ENCODE measurements at places on chromosomes 4 and X.
A peak's percentile ranks its signal among the peaks of the same experiment; 100 is the strongest.

DNA sequence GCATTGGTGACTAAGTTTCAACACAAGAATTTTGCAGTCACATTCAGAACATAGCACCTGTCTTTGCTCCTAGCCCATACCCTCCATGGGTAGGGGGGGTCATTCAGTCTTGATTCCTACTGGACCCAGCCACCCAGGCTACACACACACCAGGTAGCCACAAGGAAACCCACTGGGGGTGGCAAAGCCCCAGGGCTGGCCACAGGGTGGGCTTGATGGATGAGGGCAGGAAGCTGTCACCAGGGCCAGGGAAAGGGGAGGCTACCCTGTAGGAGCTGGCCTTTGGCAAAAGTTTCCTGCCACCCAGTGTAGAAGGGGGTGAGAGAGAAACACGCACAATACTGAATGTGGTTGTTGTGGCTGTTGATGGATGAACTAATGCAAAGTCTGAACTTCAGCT is 74.5 kb upstream of the NKX1-1 start:
- no peak for DNase-seq

- no peak for DNase-seq
Measured at GRCh38 chr4:104235967-104236366, 258.7 kb downstream of the CXXC4 start.

- DNase-seq: no peak
Measured at GRCh38 chr4:78779280-78779679, 3.1 kb downstream of the BMP2K start.

GRCh38 chrX:153333266-153333665 is 687 bp upstream of the ZNF275 start:
- DNase-seq: no peak

DNA sequence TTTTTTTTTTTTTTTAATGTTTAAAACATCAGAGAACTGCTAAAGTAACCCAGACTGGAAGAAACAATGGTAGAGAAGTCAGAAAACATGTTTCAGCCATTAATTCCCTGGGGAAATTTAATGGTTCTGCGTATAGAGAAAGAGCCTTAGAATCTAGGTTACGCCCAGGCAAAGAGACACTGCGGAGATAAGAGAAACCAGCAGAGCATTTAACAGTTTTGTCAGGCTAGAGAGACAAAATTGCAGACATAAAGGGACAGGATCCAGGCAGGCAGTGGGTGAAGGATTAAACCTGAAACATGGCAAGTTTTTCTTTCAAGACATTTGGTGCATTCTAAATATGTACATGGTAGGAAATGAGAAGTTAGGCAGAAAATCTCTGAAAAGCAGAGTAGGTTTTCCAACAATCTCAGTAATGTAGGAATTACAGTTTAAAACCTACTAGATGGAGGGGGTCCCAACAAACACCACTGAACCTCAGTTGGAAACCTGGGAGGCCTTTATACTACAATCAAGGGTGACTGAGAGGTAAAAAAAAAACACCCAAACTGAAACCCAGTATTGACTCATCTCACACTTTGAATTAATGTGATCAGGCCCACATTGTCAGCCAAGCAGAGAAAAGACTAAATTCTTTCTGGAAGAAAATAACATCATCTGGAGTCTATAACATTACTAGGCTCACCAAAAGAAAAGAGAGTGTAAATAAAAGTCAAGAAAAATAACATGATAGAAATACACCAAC is 254.2 kb upstream of the NWD2 start:
- DNase-seq: no peak

DNA sequence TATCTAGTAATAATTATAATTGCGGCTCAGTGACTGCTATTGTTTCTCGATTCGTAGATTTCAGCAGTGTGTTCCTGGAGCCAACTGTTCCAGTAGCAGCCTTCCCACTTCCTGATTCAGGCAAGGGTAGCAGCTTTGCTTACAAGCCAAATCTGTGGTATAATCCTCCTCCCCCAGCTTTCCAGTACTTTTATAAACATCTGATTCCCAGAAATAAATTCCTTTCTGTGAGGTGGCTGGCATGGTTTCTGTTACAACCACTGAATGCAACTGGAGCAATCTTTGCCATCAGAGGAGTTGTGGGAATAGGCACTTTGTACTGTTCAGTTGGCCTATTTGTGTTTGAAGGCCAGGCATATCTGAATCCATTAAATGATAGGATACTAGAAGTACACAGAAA is 80.0 kb downstream of the GLRA3 start:
- no peak for DNase-seq

GRCh38 chrX:31521941-31522340 is 450.1 kb upstream of the FTHL17 start:
- DNase-seq: no peak

GRCh38 chr4:65893271-65893670 is 223.0 kb upstream of the EPHA5 start:
- no peak for DNase-seq

DNA sequence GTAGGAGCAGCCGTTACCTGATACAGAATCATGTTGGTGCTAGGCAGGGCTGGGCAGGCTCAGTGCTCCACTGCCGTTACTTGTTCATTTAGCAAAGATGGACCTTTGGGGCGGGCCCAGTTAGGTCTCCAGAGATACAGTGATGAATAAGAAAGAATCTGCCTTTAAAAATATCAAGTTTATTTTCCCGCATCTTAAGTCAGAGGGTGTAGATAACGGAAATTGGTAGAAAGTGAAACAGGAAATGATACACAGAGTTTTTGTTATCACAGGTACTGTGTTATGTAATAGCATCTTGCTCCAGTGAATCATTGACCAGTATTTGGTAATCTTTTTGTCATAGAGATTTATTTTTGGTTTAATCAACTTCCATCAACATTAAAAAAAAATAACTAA is 5.5 kb downstream of the TMEM131L start:
- no peak for DNase-seq

DNA sequence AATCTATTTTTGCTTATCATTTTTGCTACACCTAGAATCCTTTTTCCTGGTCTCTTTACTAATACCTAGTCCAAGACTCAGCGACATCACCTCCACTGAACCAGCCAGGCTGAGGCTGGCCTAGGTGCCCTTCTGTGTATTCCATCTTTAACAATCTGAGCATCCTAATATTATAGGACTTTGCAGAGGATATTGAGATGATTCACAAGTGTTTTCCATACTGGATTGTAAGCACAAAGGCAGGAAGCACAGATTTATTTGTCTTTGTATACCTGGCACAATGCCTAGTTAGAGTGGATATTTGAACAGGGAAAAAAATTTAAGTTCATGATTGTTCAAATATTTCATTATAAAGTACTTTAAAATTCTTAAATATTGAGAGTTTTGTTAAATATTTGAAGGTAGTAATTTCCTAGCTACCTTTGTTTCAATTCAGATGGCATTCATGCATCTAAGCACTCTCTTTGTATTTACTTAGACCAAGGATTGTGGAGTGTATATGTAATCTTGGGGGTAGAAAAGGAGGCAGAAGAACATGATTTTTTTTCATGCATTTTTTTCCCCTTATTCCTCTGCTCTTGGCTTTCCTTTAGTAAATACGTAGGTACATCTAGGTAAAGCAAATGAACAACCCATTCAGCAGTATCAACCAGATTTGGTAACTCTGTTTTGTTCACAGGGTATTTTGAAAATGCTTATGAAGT is 18.4 kb downstream of the SMARCA5 start:
- DNase-seq: no peak

GRCh38 chr4:34466411-34466810 is 1777.9 kb downstream of the ARAP2 start:
- no peak for DNase-seq

- no peak for DNase-seq
Measured at GRCh38 chr4:67909905-67910584, 26.2 kb upstream of the TMPRSS11D start.

DNA sequence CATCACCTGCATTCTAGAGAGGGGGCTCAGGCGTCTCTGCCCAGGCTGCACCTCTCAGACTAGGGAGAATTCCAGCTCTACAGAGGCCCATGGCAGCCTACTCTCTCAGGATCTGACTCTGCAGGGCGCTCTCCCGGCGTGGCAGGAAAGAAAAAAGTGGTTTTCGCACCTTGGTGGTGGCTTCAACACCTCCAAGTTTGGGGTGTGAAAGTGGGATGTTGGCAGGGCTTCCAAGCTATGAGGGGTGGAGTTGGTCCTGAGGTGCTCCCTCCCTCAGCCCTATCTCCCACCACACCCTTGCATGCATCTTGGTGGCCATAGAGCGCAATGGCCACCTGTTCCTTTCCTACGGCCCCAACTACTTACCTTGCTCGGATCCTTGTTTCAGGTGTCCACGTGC is 166.5 kb downstream of the VSIG4 start:
- no peak for DNase-seq

DNA sequence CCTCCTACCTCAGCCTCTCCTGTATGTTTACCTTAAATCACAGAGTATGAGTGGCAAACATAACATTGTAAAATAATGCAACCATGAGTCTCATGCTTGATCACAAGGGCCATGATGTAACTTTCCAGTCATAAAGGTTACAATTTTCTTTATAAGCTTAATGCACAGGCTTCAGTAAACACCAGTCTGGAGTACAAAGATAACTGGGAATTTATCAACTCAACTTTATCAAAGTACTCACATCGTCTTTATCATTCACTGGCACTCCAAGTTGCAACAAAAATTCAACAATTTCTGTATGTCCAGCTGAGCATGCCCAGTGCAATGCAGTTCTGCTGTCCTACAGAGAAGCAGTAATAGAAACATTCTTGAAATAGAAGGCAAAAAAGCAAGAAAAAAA is 2.8 kb downstream of the PSMD10 start:
- DNase-seq: no peak

DNA sequence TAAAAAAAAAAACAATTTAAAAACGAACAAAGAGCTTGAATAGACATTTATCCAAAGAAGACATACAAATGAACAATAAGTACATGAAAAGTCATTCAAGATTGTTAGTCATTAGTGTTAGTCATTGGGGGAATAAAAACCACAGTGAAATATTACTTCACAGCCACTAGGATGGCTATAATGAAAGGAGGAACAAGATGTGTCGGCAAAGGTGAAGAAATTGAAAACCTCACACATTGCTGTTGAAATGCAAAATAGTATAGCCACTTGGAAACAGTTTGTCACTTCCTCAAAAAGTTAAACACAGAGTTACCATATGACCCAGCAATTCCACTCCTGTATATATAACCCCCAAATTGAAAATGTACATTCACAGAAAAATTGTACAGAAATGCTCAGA is 45.2 kb upstream of the SLC39A8 start:
- DNase-seq: peak; percentile 36

DNA sequence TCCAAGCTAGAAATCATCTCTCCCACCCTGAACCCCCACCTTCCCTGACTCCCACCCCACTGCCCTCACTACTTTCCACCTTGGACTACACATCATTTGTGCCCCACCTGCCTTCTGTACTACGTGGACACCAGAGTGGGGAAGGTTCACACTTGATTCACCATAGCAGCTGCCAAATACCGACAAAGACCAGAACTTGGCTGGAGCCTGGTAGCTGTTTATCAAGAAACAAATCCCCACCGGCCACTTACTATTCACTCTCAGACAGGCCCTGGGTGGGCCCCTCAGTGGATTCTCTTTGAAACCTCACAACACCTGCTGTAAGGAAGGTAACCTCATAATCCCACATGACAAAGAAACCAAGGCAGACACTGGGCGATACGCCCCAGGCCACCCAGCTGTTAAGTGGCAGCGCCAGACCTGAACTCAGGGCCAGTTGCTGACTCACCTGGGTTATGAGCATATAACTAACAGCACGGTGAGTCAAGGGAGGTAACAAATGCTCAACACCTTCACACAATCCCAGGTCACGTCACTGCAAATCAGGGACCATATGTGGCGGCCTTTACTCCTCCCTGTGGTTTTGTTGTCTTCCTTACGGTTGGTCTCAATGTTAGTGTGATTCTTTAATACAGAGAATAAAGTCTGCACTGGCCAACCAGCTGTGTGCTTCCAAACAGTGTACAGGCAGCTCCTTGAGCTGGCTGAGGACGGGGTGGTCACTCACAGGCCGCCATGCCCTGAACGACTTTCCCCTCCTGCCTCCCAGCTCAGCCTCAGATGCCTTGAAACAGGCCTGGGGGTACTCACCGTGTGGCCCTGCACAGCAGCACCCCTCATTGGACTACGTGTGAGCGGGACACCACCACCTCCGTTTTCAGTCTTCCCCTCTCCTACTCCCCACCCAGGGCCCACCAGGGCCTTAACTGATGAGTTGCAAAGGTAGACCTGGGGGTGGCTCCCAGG is 7.5 kb downstream of the WDR1 start:
- DNase-seq: no peak

DNA sequence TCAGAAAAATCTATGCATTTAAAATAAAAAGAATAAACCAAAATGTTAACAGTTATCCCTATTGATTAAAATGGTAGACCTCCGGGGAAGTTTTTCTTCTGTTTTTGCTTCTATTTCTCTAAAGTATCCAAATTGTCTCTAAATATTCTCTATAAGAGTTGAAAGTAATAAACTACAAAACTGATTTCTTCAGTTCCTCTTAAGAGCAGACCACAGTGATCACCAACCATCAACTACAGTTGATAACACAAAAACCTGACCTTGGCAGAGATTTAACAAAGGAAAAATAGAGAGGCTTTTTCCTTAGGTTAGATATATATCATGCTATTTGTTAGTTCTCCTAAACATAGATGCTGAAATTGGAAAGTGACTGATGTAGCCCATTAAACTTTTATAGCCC is 27.3 kb downstream of the DDX60 start:
- DNase-seq: no peak

- DNase-seq: no peak
Measured at GRCh38 chrX:17554914-17555313, 179.9 kb downstream of the NHS start.

DNA sequence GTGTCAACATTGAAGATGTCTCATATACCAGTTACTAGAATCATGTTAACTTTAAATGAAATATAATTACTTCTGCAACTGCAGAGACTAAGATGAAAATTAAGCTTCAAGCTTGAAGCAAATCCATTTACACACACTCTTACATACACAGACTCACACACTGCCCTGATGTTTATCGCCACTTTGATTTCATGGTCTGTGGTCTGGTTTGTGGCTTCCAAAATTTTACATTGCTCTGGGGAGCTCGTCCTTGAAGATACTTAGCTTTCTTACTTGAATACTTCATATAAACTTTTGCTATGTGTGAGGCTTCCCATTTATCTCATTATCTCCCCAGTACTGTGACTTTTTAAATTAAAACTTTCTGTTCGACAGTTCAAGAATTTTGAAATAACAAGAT is 35.8 kb downstream of the ARHGEF38 start:
- DNase-seq: no peak

- DNase-seq: no peak
Measured at GRCh38 chr4:99966692-99967091, 16.6 kb upstream of the H2AZ1 start.

- DNase-seq: no peak
Measured at GRCh38 chr4:65202853-65203236, 467.4 kb downstream of the EPHA5 start.

GRCh38 chr4:165301833-165302232 is 25.6 kb upstream of the MSMO1 start:
- DNase-seq: peak; percentile 1

GRCh38 chrX:136711147-136711546 is 63.2 kb downstream of the CD40LG start:
- DNase-seq: peak; percentile 13

GRCh38 chrX:38939067-38939466 is 137.8 kb downstream of the MID1IP1 start:
- DNase-seq: no peak

All from GDM1 (cell line).